ENCODE measurements at places on chromosomes 12 and 14. TPM values are rescaled to one million over a fixed set of nuclear protein-coding genes. Genes with fewer than 3 reads are reported as not detected.

ARHGAP9 gene
- total RNA-seq: 13.8 TPM

ACOT4 gene
- 6.5 TPM for total RNA-seq

STAC3 gene
- total RNA-seq: 3.7 TPM

SELPLG gene
- 19.2 TPM for total RNA-seq

ANG gene
- 114 TPM for total RNA-seq

ACRBP gene
- 2.9 TPM for total RNA-seq

PLEKHD1 gene
- total RNA-seq: not detected
